ENCODE measurements at places on chromosomes 7 and 10. TPM values are rescaled to one million over a fixed set of nuclear protein-coding genes. Genes with fewer than 3 reads are reported as not detected.

DNA sequence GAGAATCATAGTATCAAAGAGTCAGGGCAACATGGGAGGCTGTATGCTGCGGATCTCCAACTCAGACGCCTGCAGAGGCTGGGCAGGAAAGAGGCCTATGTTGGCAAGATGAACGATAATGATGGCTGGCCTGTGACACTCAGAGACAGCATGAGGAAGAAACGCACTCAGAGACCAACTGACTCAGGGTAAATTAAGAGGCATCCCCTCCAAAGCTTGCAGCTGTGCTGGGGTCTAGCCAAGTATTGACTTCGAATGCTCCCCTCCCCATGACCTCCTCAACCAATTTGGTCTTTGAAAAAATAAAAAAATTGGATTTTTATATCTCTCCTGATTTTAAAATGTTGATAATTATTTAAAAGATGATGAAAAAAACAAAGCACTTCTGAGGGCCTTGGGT is 718.9 kb downstream of the GRID1 start:
- H3K36me3 ChIP-seq = peaks cover 11% of the 10 kb centered on the region
- no peak for DNase-seq
- H3K27me3 ChIP-seq = 0 out of 2 replicates have a peak, but pooled peaks cover 2% of the 10 kb centered on the region
- no peaks in the 10 kb centered on the region for H3K4me1 ChIP-seq
- no peak overlapping the region for H3K27ac ChIP-seq

GRCh38 chr10:35659456-35659855 is 17.4 kb upstream of the FZD8 start:
- H3K27me3 ChIP-seq = peaks cover 7% of the 10 kb centered on the region
- no peaks in the 10 kb centered on the region for H3K4me1 ChIP-seq
- no peak for DNase-seq
- H3K36me3 ChIP-seq = no peaks in the 10 kb centered on the region
- H3K4me3 ChIP-seq = no peak overlapping the region

ANKIB1 gene
- 41.8 TPM for total RNA-seq

DNA sequence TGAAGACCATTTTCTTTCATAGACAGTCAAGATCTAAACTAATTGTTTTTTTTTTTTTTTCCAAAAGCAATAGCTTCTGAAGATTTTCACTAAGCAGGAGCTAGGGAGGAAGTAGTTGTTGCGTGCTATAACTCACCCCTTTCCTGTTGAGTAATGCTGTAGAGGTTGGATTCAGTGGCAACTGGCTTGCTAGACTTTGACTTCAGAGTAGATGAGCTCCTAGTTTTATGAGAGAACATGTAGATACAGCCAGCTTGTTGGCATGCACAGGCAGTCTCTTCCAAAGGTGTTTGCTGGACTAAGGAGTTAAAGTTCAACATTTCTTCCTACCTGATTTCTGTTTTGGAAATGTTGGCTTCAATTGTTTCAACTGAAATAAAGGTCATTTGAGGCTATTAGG is 66.2 kb upstream of the MXI1 start:
- H3K36me3 ChIP-seq = no peaks in the 10 kb centered on the region
- H3K4me1 ChIP-seq = peaks cover 16% of the 10 kb centered on the region
- peak; percentile 6 for DNase-seq
- no peak overlapping the region for H3K27ac ChIP-seq
- no peaks in the 10 kb centered on the region for H3K27me3 ChIP-seq
- no peak overlapping the region for H3K4me3 ChIP-seq

DNA sequence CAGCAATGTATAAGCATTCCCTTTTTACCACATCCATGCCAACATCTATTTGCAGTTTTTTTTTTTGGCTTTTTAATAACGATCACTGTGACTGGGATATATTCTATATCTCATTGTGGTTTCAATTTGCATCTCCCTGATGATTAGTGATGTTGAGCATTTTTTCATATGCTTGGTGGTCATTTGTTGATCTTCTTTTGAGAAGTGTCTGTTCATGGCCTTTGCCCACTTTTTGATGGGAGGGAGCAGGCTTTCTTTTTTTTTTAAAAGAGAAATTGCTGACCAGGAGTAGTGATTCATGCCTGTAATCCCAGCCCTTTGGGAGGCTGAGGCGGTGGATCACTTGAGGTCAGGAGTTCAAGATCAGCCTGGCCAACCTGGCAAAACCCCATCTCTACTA is 4.0 kb downstream of the MUC17 start:
- H3K27me3 ChIP-seq = peaks cover 34% of the 10 kb centered on the region
- no peak for DNase-seq
- 0 out of 2 replicates have a peak, but pooled peaks cover 4% of the 10 kb centered on the region for H3K4me1 ChIP-seq
- no peak overlapping the region for H3K4me3 ChIP-seq
- H3K27ac ChIP-seq = no peak overlapping the region

GRCh38 chr7:93799750-93800357 is 90.7 kb downstream of the TFPI2 start:
- H3K27ac ChIP-seq = no peak overlapping the region
- no peaks in the 10 kb centered on the region for H3K36me3 ChIP-seq
- no peaks in the 10 kb centered on the region for H3K27me3 ChIP-seq
- no peak for DNase-seq
- H3K4me1 ChIP-seq = no peaks in the 10 kb centered on the region
- no peak overlapping the region for H3K4me3 ChIP-seq
